ENCODE measurements at places on chromosomes 12 and 14.

DNA sequence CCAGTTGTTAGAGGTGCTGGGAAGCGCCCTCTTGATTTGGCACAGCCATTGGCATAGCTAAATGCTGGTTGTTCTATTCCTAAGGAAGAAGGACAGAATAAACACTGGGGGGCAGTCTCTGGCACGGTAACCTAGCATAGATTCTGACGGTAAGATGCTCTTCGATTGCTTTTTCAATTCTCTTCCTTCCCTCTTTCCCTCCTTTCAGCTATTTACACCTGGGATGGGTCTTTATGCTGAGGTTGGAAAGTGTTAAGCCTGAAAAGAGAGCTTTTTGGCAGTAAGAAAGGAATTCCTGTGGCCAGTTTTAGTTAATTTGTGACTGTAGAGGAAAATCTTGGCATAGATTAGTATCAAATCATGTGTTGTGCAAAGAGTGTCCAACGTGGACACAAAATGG is 162.8 kb downstream of the SNAPC1 start:
- DNase-seq, result no peak

GRCh38 chr14:61341275-61342206 is 20.2 kb downstream of the PRKCH start:
- no peak for DNase-seq

GRCh38 chr12:124716208-124717130 is 147.2 kb downstream of the SCARB1 start:
- DNase-seq, result no peak

DNA sequence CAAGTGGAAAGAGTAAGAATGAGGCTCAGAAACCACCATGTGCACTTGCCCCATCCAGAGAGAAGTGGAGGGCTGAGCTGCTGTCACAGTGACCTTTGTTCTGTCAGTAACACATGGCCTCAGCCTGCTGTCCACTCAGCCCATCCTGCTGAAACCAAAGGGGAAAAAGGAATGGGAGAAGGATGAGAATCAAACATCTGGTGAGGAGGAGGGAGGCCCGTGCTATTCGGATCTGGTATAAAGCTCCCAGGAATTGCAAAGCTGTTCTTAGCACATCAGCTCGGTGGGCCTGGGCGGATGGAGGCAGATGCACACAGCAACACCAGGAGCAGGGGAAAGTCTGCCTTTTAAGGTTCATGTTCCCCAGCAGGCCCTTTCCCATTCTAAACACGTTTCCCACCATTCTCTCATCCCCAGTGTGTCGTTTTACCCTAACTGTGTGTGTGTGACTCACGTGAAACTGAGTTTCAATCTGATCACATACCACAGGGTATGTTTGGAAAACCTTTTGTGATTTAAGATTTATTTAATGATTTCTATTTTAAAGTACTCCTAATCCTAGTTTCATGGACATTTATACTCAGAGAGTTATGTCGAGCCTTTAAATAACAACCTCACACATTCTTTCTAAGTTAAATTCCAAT is 36.8 kb downstream of the RTRAF start:
- DNase-seq, result no peak

DNA sequence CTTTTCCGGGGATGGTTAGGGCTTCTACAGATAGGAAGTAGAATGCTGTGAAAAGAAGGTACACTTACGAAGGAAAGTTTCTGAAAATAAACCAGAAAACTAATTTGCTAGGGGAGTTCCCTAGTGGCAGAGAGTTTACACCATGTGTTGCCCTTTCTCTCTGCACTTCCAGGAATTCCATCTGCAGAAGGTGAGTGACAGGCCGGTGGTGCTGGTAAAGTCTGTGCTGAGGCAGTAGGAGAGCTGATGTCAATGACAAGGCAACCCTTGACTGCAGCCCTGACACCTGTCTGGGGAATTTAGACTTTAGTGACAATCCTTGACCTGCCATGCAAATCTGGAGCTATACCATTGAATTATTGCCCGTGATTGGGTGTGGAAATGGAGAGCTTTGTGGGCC is 687.8 kb downstream of the NRXN3 start:
- DNase-seq, result no peak

DNA sequence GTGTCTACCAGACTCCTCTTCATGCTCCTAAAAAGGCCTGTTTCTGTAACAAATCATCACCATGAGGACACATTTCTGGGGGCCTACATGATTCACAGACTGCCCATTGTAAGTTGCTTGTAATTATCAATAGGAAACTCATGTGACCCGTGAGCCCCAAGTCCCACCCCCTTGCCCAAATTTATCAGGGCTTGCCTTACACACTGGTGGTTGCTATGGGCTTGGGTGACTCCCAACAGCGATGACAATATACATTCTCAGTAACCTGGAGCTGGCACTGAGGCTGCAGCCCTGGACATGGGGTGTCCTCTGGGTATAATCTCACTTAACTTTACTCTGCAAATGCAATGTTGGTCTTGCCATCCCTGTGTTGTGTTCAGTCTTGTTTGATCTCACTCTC is 149.2 kb downstream of the NRXN3 start:
- no peak for DNase-seq

- no peak for DNase-seq
Observed at GRCh38 chr12:57579011-57579410, 12.0 kb upstream of the PIP4K2C start.

DNA sequence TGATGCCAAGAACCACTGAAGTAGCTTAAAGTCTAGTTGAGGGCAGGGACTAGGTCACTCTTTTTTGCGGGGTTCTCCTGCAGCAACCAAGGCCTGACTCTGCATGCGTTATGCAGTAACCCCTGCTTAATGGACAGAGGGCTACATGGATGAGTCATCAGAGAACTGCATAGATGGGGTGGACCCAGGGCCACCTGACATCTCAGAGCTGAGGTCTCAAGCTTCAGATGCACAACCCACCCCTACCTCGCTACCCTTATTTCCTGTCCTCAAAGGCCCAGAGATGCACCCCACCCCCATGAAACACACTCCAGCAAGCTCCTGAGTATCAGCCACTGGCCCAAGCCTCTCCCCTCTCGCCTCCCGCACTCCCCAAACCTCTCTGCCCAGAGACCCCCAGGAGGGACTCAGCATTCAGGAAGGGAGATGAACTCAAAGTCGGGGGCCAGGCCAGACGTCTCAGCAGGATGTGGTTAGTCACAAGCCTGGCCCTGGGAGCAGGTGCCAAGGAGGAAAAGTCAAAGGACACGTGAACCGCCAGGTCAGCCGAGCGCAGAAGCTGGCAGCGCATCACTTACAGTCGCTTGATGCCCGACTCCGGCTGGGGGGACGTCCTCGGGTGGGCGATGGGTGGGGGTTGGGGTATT is 25.8 kb downstream of the SNRNP35 start:
- DNase-seq, result no peak

DNA sequence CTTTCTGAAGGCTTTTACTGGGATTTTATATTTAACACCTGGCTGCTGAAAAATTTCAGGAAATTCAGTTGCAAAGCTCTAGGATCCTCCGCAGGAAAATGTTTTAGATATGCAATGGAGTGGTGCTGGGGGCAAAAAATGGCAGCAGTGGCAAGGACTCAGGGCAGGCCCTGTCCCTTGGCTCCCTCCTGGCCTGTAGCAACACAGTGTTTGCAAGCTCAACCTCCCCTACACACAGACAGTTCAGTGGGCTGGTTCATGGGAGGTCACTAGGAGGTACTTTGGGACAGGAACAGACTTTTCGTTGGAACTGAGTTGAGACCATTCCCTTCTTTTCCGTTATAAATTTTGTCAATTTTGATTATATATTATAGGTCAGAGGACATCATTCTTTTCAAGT is 270.4 kb downstream of the ADAMTS20 start:
- DNase-seq, result no peak

- DNase-seq, result no peak
Observed at GRCh38 chr12:60266381-60266852, 670.6 kb downstream of the SLC16A7 start.

DNA sequence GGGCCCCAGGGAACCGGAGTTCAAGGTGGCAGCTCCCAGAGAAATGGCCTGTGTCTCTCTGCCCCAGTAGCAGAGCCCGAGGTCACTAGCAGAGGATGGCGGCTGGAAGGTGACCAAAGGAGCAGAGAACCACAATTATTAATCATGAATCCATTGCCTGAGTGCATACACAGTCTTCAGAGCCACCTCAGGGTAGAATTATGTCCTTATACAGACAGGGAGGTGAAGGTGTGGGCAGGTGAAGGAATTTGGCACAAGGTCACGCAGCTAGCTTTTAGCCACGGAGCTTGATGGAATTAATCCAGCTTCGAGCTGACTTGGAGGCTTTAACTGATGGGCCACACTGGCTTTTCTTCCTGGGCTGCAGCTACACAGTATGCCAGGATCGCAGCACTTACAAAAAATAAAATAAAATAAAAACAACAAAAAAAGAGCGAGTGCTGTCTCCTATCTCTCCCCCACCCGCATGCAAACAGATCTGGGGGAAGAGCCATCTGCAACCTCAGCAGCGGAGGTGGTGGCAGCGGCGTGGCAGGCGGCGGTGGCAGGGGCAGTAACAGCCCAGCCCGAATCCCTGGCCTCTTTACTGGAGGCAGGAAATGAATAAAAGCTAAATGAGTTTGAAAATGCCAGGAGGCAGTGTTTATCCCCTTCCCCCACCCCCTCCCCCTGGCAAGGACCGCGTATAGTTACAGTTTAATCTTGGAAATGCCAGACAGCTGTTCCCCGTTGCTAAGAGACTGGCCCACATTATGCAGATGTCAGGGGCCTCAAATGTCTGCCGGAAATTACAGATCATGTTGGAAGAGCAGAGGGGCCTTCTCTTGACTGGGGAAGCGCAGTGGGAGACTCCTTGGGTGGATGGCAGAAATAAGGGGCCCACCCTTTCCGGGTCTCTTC is 93.5 kb downstream of the LRRC74A start:
- DNase-seq, result no peak

- DNase-seq, result no peak
Observed at GRCh38 chr12:114190971-114191370, 215.0 kb downstream of the TBX5 start.

DNA sequence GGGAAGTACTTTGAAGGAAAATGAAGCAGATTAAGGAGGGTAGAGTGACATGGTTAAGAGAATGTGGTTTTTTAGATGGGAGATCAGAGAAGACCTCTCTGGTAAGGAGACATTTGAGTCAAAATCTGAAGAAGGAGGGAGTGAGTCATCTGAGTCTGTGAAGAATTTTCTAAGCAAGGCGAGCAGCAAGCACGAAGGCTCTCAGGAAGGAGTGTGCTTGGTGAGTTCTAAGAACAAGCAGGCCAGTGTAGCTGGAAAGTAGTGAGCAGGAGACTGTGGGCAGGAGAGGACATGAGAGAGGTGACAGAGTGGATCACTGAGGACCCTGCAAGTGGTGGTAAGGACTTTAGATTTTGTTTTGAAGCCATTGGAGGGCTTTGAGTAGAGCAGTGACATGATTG is 76.3 kb upstream of the FUT8 start:
- DNase-seq, result no peak

GRCh38 chr14:72810201-72810600 is 83.7 kb downstream of the DPF3 start:
- DNase-seq, result no peak

DNA sequence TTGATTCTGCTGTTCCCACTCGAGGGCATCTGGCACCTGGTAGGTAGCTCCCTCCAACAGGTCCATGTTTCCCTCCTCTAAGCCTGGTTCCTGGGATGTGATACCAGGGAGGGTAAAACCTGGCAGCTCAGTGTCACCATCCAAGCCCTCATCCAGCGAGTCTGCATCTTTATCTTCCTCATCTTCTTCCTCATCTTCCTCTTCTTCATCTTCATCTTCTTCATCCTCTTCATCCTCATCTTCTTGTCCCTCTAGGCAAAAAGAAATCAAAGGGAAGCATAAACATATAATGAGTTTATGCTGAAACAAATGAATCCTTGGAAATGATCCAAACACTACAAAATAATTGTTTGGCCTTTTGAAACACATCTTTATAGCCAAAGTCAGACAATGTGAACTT is 55.3 kb downstream of the ARMH4 start:
- no peak for DNase-seq

DNA sequence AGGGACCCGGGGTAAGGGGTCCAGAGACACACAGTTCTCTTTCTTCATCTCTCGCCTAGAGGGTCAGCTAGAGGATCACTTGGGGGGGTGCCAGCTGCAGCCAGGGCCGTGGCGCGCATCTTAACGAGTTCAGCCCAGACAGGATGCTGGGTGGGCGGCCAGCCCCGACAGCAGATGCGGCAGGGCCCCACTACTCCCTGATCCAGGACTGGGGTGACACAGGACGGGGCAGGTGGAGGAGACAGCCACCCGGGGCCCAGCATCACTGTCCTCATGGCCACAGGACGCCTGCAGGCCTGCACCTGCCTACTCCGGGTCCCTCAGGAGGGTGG is 12.8 kb downstream of the AKT1 start:
- no peak for DNase-seq

DNA sequence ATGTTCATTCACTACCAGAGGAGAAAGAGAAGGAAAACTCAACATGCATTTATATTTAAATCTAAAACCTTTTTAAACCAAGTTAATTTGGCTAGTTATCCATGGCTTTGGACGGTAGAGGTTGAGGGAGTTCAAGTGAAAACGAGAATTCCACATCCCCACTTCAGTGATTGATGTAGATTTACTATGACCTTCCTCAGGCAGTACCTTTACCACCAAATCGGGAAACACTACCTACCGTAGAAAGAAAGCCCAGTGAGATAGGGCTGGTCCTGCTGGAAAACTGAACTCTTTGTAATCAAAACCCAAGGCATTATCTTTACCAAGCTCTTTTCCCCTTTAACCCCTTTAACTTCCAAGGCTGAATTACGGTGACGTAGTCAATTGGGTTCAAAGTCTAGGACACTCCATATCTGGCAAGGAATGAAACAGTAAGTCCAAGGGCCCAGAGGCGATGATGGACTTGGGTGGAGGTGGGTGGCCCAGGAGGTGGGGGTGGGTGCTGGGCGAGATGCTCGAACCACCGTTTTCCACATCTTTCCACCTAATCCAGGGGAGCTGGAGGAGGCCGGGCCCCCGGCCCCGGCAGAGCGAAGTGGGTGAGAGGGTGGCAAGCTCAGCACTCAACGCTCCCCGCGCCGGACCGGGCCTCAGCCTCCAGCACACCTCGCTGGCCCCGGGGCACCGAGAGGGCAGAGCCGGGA is 618 bp downstream of the SEC23A start:
- DNase-seq, result no peak

- DNase-seq, result no peak
Observed at GRCh38 chr14:81633496-81633895, 99.8 kb upstream of the SEL1L start.

GRCh38 chr12:80195074-80195726 is 95.9 kb downstream of the OTOGL start:
- DNase-seq, result no peak

GRCh38 chr14:78010688-78011087 is 159.5 kb upstream of the NRXN3 start:
- no peak for DNase-seq

DNA sequence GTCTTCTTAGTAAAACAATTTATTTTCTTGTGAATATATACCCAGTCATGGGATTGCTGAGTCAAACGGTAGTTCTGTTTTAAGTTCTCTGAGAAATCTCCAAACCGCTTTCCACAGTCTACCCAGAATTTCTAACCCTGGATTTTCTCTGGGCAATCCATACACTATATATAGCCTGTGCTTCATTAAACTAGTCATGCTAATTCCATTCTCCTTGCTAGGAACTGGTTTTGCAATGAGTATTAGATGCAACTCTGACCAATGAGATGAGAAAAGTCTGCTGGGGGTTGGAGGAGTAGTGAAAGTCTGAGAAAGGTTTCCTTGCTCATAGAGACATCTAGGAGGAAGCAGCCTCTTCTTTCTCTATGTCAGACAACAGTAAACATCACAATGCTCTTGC is 196.1 kb upstream of the CDKN3 start:
- no peak for DNase-seq

Measured in CMK (cell line).